ENCODE measurements at places on chromosomes 5 and 9. TPM values are rescaled to one million over a fixed set of nuclear protein-coding genes. Genes with fewer than 3 reads are reported as not detected.

DNA sequence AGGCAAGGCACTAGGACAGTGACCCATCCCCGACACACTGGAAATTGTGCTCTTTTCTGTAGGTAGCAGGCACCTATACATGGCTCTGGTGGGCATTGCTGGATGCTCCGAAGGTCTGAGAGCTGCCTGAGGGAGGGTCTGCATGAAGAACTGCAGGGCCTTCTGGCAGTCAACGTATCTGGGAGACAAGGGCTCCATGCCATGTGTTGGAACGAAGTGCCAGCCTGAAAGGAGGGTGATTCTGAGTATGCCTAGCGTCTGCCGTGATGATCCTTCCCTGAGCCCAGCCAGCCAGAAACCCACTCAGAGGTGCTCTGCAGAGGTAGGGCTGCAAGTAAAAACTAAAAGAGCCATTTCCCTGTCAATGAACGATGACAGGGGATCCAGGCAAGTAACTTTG lies 453.2 kb downstream of the MED10 start:
- DNase-seq, result no peak

Gene PCDHGB3
- total RNA-seq, result 5.4 TPM

Gene PCDHGA9
- 8.8 TPM for total RNA-seq

- no peak for DNase-seq
Observed at GRCh38 chr5:66839636-66840185, 243.5 kb downstream of the MAST4 start.

GRCh38 chr5:91311168-91311696 lies 71.9 kb downstream of the ARRDC3 start:
- no peak for DNase-seq

Gene ECSCR
- 37.1 TPM for total RNA-seq

All from vagina (tissue), 2 donors.